ENCODE measurements at places on chromosomes 7 and 10. TPM values are rescaled to one million over a fixed set of nuclear protein-coding genes. Genes with fewer than 3 reads are reported as not detected.

DNA sequence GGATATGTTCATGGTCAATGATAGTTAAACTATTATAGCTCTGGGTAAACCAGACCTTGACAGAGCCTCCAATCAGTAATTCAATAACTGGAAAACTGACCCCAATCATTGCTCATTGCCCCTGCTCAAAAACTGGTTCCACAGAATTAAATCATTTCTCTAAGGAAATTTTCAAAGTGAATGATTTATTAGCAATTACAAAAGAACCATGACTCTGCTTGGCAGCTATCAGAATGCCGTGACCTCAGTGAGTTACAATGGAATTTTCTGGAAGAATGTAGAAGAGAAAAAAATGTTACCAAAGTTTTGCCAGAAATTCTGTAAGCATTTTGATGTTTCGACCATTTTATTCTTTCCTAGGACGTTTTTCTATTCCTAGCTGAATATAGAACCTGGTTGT is 106.8 kb upstream of the APBB1IP start:
- no peak for DNase-seq

GRCh38 chr7:98090116-98090515 is 16.5 kb upstream of the LMTK2 start:
- no peak for DNase-seq

DNA sequence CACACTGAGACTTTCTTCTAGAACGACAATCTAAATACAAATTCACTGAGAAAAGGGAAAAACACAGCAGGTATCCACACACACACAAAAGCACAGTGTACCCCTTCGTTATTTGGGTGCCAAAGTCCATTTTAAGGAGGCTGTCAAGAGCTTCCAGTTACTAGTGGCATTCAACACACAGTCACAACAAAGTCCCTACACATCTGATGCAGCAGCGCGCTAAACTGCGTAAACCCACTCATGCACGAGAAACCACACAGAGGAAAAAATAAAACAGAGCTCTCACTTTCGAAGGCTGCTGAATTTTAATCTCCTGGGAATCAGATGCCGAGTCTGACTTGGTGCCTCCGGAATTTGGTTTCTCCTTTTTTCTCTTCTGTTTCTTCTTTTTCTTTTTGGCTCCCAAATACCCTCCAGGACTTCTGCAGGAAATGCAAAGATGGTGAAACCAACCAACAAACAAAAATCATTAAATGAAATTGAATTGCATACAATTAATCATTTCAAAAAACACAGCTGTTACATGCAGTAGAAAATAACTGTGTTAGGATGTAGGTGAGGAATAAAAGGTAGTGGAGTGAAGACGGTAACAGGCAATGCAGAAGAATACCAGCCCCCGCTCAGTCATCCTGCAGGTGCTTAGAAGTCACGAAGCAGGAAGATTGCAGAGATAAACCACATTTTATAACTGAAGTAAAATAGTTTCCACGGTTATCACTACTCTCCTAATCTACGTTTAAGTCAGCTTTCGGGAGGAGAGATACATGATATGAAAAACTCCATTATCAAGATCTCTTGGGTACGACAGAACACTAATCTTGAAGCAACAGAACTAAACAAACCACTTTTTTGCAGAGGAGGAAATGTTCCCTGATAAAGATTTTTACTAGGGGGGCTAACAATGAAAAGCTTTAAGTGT is 27.1 kb downstream of the NMT2 start:
- DNase-seq: no peak

DNA sequence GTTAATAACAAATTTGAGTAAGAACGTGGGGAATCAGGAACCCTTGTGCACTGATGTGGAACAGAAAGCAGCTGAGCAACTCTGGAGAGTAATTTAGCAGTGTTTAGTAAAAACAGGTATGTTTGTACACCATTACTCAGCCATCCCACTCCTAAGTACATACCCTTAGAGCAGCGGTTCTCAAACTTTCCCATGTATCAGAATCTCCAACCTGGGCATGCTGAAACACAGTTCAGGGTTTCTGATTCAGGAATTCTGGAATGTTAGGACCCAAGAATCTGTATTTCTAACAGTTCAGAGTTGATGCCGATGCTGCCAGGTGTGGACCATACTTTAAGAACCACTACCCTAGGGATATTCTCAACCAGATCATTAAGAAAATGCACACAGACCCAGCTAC is 5.1 kb downstream of the SGMS1 start:
- DNase-seq: no peak

- no peak for DNase-seq
These were observed 62.3 kb downstream of the CREB5 start for GRCh38 chr7:28474640-28475039.

The CREB5 gene
- total RNA-seq: not detected
